ENCODE measurements at places on chromosomes 2 and 18. TPM values are rescaled to one million over a fixed set of nuclear protein-coding genes. Genes with fewer than 3 reads are reported as not detected.

The SCN2A gene
- total RNA-seq: not detected

GRCh38 chr2:1489486-1489885, 76.2 kb downstream of the TPO start:
- no peak for DNase-seq
- H3K36me3 ChIP-seq: no peaks in the 10 kb centered on the region

DNA sequence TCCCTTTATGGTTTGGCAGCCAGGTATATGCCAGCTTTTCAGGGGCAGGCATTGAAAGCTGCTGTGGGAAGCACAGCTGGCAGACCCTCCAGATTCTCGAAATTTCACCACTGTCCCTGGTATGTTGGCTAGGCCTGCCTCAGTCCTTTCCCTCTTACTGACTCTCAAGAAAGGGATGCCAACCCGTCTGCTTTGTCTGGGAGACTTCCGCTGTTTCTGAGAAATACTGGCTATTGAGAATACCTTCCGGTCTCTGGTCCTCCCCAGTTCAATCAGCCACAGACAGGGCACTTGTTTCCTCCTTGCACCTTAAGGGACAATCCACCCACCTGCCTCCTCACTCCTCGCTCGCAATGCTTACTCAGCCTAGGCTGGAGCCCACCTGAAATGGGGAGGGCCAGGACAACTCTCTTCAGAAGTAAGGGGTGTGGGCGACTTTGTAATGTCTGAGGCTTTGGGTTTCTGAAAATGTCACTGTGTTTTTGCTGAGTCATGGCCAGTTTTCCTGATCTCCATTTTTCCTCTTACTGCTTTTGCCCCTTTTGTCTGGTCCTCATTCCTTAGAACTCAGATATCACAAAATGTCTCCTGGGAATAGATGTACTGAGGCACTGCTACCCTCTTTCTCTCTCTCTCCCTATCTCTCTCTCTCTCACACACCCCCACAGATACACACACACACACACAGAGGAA, 571.1 kb downstream of the TNS1 start:
- H3K27ac ChIP-seq: no peak overlapping the region
- no peak for DNase-seq
- peaks cover 17% of the 10 kb centered on the region for H3K4me1 ChIP-seq
- peaks cover 18% of the 10 kb centered on the region for H3K36me3 ChIP-seq
- no peaks in the 10 kb centered on the region for H3K27me3 ChIP-seq

- peaks cover 40% of the 10 kb centered on the region for H3K4me1 ChIP-seq
- H3K4me3 ChIP-seq: no peak overlapping the region
- no peak overlapping the region for H3K27ac ChIP-seq
- H3K36me3 ChIP-seq: peaks cover 13% of the 10 kb centered on the region
These were observed 5.6 kb downstream of the TUBB6 start for GRCh38 chr18:12313530-12314245.

The TNFRSF11A gene
- 0.36 TPM for total RNA-seq

DNA sequence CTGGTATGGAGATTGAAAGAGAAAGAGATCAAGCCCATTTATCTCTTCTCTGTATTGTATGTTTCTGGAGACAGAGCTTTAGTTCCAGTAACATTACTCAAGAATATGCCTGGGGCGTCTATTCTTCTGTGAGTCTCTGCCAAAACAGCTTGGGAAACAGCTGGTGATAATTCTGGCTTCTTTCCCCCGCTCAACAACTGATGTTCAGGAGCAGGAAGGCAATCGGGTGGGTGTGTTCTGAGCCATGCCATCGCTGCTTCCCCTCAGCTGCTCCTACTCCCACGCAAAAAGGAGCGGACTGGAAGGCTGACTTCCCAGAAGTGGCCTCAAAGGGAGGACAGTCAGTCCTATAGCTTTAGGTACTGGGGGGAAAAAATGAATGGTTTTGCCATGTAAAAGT, 695.1 kb downstream of the PLCL1 start:
- no peak overlapping the region for H3K27ac ChIP-seq
- DNase-seq: no peak
- H3K4me1 ChIP-seq: no peaks in the 10 kb centered on the region
- no peak overlapping the region for H3K4me3 ChIP-seq

GRCh38 chr2:134235510-134236144, 18.2 kb upstream of the MGAT5 start:
- H3K4me3 ChIP-seq: no peak overlapping the region
- peaks cover 81% of the 10 kb centered on the region for H3K4me1 ChIP-seq
- no peaks in the 10 kb centered on the region for H3K36me3 ChIP-seq
- no peaks in the 10 kb centered on the region for H3K27me3 ChIP-seq
- no peak for DNase-seq

- no peak overlapping the region for H3K27ac ChIP-seq
- no peak for DNase-seq
- no peak overlapping the region for H3K4me3 ChIP-seq
These were observed 30.3 kb downstream of the TNP1 start for GRCh38 chr2:216829533-216829932.

DNA sequence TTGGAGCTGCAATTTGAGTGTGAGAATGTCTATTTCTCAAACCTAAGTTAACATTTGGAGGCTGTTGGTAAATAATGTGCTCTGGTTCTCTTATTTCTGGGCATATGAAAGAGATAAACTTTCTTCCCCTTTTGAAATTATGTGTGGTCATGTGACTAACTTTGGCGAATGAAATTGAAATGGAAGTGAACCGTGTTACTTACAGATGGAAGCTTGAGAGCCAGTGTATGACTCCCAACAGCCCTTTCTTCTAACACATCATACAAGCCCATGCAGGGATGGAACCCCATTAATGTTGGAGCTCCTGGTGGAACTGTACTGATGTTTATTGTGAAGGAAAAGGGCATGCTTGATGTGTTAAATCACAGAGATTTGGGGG, 725.8 kb downstream of the TSN start:
- DNase-seq: no peak
- H3K27ac ChIP-seq: no peak overlapping the region
- no peaks in the 10 kb centered on the region for H3K36me3 ChIP-seq
- no peak overlapping the region for H3K4me3 ChIP-seq
- H3K4me1 ChIP-seq: no peaks in the 10 kb centered on the region
- H3K27me3 ChIP-seq: no peaks in the 10 kb centered on the region

DNA sequence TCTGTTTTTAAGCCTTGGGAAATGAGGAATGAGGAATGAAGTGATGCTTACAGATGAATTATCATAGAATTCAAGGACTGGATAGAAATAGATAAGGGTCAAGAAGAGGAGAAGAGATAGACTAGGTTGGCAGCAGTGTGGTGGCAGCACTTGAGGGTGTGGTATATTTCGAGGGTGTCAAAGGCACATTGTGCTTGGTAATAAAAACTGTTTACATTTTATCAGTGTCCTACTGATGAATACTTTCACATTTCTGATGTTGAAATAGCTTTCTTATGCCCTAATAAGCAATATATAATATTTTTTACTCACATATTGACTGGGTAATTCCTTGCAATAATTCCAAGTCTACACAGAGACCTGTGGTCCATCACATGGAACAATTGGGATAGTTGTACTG, 3.4 kb downstream of the TFPI start:
- no peaks in the 10 kb centered on the region for H3K36me3 ChIP-seq
- peaks cover 8% of the 10 kb centered on the region for H3K4me1 ChIP-seq
- no peak overlapping the region for H3K27ac ChIP-seq
- no peak for DNase-seq

The GPR35 gene
- total RNA-seq: 8.9 TPM

DNA sequence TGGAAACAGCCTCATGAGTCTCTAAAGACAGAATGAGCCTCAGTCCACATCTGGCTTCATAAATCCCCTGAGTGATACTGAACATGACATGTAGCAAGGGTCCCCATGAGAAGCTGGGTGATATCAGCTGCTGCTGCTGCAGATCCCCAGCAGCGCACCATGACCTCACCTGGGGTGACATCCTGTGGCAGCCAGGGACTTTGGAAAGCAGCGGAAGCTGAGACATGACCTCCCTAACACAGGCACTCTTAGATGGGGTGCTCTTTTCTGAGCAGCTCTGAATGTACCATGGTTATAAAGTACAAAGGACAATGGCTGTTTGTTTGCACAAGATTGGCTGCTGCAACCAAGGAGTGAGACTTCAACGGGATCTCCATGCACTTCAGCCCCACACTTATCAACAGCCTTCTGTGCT, 74.7 kb upstream of the TMEM200C start:
- DNase-seq: peak; percentile 22
- H3K4me1 ChIP-seq: peaks cover 22% of the 10 kb centered on the region
- H3K36me3 ChIP-seq: no peaks in the 10 kb centered on the region
- peak overlapping the region; percentile 51 for H3K27ac ChIP-seq
- H3K4me3 ChIP-seq: no peak overlapping the region

- no peaks in the 10 kb centered on the region for H3K4me1 ChIP-seq
- no peaks in the 10 kb centered on the region for H3K36me3 ChIP-seq
- no peaks in the 10 kb centered on the region for H3K27me3 ChIP-seq
- H3K4me3 ChIP-seq: no peak overlapping the region
These were observed 27.4 kb downstream of the TFPI start for GRCh38 chr2:187526792-187527191.

DNA sequence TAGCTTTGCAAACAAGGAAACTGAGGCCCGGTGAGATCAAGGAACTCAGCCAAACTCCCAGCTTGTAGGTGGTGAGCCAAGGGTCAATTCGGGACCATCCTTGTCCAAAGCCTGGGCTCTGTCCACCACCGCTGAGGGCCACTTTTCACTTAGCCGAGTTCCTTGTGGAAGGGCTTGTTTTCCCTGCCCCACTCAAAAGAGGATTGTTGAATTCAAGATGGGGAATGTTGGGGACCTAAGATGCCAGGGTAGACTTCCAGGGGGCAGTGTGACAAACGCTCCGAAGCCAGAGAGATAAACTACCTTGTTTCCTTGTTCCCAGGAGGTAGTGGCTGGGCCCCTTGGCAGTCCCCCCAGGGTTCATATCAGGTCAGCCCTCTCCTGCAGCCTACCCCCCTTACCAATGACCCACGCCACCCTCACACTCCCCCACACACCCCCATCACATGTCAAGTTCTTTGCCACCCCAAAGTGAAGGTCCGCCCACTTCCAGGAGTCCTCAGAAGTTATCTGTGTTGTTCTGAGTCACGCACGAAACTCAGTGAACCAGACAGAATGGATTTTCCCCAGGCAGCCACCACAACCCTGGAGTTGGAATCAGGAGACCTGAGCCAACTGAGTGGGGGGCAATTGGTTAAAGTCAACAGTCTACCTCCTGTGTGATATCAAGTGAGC, 10.3 kb upstream of the ATOH8 start:
- H3K4me3 ChIP-seq: no peak overlapping the region
- H3K27me3 ChIP-seq: peaks cover 13% of the 10 kb centered on the region
- no peaks in the 10 kb centered on the region for H3K36me3 ChIP-seq
- no peak for DNase-seq
- H3K4me1 ChIP-seq: peaks cover 2% of the 10 kb centered on the region

DNA sequence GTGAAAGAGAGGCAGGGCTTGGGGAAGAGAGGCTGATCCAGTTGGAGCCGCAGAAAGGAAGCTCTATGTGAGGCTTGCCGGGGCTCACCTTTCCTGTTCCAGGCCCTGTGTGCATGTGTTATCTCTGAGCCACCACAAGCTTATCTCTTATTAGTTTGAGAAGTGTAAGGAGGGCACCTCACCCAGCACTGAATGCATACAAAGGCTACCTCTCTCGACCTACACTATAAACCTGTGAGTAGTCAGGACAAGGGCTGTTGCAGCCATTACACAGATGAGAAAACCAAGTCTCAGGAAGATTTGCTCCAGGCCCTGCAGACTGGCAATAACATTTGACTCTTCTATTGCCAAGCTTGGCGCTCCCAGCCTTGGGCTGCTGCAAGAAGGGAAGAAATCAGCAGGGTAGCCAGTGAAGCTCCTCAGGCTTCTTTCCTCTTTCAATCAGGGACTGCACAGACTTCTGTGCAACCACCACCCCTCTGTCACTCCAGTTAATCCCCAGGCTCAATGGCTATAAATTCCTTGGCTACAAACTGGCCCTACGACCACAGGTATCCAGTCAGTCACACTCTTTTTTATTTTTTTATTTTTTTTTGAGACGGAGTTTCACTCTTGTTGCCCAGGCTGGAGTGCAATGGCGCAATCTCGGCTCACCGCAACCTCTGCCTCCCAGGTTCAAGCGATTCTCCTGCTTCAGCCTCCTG, 73.8 kb downstream of the CLHC1 start:
- no peak overlapping the region for H3K27ac ChIP-seq
- H3K4me1 ChIP-seq: peaks cover 8% of the 10 kb centered on the region
- no peaks in the 10 kb centered on the region for H3K27me3 ChIP-seq
- H3K36me3 ChIP-seq: no peaks in the 10 kb centered on the region

The AAK1 gene
- total RNA-seq: 216 TPM

GRCh38 chr18:32439802-32440201, 30.9 kb downstream of the GAREM1 start:
- H3K27ac ChIP-seq: no peak overlapping the region
- no peak overlapping the region for H3K4me3 ChIP-seq
- no peaks in the 10 kb centered on the region for H3K4me1 ChIP-seq

DNA sequence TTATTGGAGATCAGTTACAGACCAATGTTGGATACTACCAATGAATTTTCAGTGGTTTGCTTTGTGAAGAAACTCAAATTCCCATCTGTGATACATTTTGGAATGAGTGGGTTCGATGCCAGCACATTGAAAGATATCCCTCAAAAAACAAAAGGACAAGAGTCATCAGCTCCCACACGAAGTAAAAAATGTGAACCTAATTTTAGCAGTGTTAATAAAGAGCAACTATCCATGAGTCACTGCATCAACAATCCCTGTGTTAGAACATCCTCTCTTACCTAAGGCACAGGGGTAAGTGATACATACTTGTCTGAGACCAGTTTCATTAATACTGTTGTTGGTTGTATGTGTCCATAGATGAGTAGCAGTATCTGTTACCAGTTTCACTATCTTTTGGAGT, 551.8 kb upstream of the SOX11 start:
- H3K4me3 ChIP-seq: no peak overlapping the region
- DNase-seq: no peak
- no peak overlapping the region for H3K27ac ChIP-seq
- no peaks in the 10 kb centered on the region for H3K27me3 ChIP-seq
- no peaks in the 10 kb centered on the region for H3K4me1 ChIP-seq

GRCh38 chr2:165868211-165868610, 74.2 kb upstream of the GALNT3 start:
- no peaks in the 10 kb centered on the region for H3K27me3 ChIP-seq
- H3K4me3 ChIP-seq: no peak overlapping the region
- H3K27ac ChIP-seq: no peak overlapping the region
- no peaks in the 10 kb centered on the region for H3K4me1 ChIP-seq
- H3K36me3 ChIP-seq: peaks cover 18% of the 10 kb centered on the region

DNA sequence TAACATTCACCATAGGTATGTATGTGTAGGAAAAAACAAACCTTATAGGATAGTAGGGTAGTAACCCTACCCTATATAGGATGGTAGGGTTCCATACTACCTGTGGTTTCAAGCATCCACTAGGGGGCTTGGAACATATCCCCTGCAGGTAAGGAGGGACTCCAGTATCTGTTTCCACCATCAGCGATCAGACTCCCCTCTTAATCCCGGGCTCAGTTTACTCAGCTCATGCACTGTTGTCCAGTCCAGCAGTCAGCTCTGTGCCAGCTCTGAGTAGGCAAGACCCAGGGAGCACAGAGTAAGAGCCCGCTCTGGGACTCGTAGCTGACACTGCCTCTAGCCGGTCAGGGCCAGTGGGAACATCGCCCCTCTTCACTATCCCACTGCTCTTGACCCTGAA, 61.7 kb downstream of the MEX3C start:
- no peak overlapping the region for H3K27ac ChIP-seq
- DNase-seq: peak; percentile 18
- no peaks in the 10 kb centered on the region for H3K27me3 ChIP-seq
- no peak overlapping the region for H3K4me3 ChIP-seq
- no peaks in the 10 kb centered on the region for H3K4me1 ChIP-seq
- no peaks in the 10 kb centered on the region for H3K36me3 ChIP-seq

- DNase-seq: no peak
- no peak overlapping the region for H3K27ac ChIP-seq
- peaks cover 33% of the 10 kb centered on the region for H3K27me3 ChIP-seq
- peak overlapping the region; percentile 9 for H3K4me3 ChIP-seq
- H3K36me3 ChIP-seq: no peaks in the 10 kb centered on the region
These were observed 209.4 kb upstream of the SP5 start for GRCh38 chr2:170505631-170506275.

The RAB27B gene
- total RNA-seq: not detected

Measured in naive thymus-derived CD8-positive, alpha-beta T cell (primary cell).